ENCODE measurements at places on chromosomes 7 and 10.

DNA sequence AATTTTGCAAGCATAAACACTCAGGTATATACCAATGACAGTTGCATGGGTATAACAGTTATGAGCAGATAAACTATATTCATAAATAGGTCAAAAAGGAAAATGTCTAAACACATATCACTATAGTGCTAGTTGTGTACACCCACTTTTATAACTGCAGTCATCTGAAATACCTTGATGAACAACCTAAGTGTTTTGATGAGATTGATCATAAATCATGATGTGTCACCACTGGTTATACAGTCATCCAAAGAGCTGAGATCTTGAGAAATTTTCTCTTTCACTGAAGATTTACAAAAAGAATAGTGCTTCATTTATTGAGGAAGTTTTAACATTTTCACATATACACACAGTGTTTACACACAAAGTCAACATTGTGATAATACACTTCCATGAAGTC, 78.6 kb upstream of the SLC25A13 start:
- no peak for DNase-seq

DNA sequence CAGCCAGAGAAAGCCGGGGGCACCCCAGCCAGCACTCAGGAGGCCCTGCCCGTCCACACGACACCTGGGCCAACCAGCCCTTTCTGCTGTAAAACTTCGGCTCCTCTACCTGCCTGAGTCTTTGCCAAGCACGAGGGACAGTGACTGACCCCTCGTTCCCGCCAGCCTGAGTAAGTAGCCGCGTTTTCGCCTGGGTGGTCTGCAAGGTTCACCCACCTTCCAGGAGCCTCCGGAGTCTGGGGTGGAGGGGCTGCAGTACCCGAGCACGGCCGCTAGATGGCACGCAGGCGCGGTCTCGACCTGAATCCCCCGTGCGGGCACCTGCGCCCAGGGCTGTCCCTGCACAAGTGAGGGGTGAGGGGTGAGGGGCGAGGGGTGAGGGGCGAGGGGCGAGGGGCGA, 192.7 kb downstream of the PTPRN2 start:
- DNase-seq = peak; percentile 14

DNA sequence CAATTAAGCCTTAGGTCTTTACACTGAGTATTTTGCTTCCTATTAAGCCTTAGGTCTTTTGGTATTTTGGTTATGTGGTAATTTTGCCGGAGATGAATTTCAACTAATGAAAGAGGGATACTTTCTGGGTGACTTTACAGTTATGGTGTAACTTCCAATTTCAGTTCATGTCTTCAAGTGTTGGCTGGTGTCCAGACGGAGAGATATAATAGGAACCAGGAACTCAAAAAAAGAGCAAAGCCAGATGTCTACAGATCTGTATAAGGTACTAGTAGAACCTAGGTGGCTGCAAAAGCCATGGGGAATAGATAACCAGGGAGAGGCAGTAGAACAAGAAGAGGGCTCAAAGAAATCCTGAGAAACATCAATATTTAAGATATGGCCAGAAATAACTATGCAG, 12.3 kb downstream of the ERCC6 start:
- no peak for DNase-seq

GRCh38 chr10:5949009-5949759, 28.2 kb downstream of the IL15RA start:
- DNase-seq = no peak

DNA sequence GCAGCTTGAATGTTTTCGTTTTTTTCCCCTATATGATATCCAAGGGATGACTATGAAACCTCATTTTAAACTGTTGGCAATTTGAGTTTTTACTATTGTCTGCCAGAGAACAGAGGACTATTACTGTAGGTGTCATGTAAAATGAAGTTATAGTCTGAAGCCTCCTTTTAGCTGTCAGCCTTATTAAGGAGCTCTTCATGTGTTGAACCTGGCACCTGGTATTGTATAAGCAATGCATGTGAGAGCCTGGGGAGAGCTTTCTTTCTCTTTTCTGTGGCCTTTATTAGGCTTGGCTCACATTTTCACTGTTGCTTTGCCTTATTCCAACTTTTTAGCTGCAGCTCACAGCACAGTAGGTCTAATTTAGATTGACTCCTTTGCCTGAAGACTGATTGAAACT, 119.1 kb upstream of the FOXP2 start:
- no peak for DNase-seq

- no peak for DNase-seq
Measured at GRCh38 chr7:77330169-77330882, 85.8 kb downstream of the GSAP start.

DNA sequence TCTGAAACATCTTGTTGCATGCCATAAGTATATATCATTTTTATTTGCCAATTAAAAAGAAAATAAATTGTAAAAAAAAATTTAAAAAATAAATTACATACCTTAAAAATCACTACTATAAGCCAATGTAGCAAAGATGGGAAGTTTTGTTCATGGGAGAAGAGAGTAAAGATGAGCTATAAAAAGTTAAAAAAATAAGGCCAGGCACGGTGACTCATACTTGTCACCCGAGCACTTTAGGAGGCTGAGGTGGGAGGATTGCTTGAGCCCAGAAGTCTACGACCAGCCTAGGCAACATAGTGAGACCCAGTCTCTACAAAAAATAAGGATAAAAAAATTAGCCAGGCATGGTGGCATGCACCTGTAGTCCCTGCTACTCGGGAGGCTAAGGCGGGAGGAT, 8.4 kb upstream of the STK32C start:
- no peak for DNase-seq

DNA sequence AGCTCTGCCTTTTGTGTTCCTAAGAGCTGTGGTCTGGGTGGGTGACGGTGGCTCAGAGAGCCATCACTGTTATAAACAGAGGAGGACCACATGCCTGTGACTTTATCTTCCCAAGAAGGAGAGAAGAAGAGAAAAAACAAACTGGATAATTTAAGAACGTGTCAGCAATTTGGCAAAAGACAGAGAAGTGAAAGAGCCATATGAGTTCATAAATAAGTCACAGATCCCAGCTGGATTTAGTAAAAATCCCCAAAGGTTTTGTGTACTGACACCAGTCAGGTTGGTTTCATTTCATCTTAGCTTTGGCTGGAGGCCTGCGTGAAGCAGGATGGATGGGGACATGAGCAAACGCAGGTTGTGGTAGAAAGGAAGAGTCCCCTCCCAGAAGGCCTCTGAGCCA, 120.7 kb downstream of the CXCL12 start:
- no peak for DNase-seq

DNA sequence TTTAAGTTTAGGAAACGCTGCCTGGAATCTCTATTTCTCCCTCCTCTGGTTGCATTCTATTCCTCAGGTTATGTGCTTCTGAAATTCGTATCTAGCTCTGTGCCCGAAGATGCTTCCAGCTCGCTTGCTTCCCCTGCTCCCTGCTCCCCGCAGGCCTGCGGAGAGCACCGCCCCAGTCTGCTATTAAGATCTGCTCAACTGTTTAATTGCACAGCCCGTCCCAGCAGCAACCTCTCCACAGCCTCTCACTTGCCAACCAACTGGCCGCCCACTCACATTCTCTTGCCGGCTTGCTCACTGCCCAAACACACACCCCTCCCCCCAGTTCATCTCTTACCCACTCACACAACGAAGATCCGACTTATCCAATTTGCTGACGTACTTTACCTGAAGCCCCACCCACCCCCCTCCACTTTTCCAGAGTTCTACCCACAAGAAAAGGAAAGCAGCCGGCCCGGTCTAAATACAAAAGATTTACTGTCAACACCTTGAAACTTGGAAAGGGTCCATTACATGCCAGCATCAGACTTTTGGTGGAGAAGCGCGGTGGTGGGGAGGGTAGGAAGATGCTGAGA, 167.3 kb upstream of the KLF14 start:
- DNase-seq = no peak

DNA sequence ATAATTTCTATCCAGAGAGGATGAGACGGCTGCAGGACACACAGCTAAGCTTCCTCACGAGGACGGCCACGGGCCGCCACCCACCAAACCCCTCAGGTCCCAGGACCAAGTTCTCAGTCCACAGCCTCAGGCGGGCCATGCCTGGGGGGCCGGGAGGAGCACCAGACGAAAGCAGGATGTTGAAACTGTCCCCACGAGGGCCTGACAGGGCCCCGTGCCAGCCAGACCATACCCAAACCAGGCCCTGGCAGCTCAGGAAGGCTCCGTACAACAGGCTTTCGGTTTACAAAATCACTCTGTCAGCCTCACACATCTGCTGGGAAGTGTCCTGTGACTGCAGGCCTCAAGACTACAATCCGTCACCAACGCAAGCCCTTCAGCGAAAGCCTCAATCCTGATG, 14.5 kb downstream of the TUBGCP2 start:
- DNase-seq = no peak

DNA sequence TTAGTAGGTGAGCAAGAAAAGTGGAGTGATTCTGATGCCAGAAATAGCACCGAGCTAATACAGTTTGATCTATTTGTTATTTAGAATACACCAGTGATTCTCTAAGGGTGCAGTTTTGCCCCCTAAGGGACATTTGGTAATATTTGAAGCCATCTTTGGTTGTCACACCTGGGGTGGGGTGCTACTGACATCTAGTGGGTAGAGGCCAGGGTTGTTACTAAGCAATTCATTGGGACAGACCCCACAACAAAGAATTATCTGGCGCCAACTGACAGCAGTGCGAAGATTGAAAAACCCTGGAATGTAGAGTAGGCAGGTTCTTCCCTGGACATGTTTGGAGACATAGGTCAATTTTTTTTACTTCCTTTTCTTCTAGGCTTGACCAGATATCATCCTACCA, 14.6 kb downstream of the PALS2 start:
- peak; percentile 70 for DNase-seq

DNA sequence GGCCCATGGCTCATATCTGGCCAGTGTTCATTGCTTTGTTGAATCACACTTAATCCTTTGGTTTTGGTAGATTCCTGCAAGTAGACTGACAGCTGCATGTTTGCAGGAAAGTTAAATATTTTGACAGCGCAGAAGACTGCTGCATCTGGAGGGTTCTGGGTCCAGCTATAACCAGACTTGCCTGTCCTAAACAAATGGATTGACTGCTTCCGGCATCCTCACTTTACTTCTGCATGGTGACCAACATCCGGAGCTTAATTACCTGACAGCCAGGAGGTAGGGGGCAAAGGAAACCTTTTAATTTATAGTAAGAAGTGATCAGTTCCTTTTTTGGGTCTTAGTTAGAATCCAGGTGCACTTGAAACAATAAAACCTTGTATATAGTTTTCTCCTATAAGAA, 263.3 kb downstream of the SNX10 start:
- no peak for DNase-seq

- no peak for DNase-seq
Measured at GRCh38 chr10:52573347-52573746, 199.2 kb downstream of the MBL2 start.

DNA sequence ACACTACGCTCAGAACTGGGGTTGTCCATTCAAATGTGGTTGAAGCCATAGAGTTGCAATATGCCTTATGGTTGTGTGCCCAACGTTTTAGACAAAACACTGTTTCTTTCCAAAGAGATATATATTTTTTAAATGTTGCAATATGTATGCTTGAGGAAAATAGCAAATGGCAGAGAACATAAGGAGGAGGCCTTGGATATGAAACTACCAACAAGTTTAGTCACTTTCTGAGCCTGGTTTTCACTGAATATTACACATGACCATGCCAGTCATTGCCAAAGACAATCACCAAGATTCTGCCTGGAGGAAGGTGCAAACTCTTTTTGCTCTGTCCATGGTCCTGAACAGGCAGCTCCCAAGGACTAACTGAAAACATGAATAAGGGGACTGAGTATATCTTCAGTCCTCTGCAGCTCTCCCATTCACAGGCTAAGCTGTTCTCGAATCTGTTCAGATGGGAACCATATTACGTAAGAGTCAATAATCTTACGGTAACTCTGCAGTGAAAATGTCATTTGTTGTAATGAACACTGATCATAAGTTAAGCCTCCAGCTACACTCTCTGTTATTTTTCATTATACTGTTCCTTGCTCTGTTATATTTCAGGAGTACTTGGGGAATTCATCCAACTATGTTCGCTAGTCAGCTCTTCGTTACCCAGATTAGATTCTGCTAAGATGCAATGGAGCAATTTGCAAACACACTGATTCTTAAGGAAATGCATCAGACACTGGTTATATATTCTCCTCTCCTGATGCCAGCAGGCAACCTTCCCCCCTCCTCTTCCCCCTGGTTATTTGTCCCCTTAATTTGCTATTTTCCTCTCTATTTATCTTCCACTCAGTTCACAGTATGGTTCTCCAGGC, 90.7 kb upstream of the C1QL3 start:
- DNase-seq = no peak

GRCh38 chr7:1800902-1801301, 130.8 kb downstream of the ELFN1 start:
- no peak for DNase-seq

Measured in CD8-positive, alpha-beta memory T cell (primary cell).